ENCODE measurements at places on chromosomes 4 and X. TPM values are rescaled to one million over a fixed set of nuclear protein-coding genes. Genes with fewer than 3 reads are reported as not detected.

GRCh38 chrX:23317799-23318724 is 16.6 kb upstream of the PTCHD1 start:
- H3K36me3 ChIP-seq: no peaks in the 10 kb centered on the region
- peak; percentile 48 for DNase-seq
- no peaks in the 10 kb centered on the region for H3K27me3 ChIP-seq
- H3K4me3 ChIP-seq: no peak overlapping the region
- no peaks in the 10 kb centered on the region for H3K4me1 ChIP-seq
- H3K27ac ChIP-seq: no peak overlapping the region

GRCh38 chrX:312621-313331 is 5.8 kb downstream of the GTPBP6 start:
- no peak overlapping the region for H3K4me3 ChIP-seq
- H3K27me3 ChIP-seq: no peaks in the 10 kb centered on the region
- no peaks in the 10 kb centered on the region for H3K4me1 ChIP-seq
- peaks cover 16% of the 10 kb centered on the region for H3K36me3 ChIP-seq
- no peak for DNase-seq
- no peak overlapping the region for H3K27ac ChIP-seq

- H3K4me3 ChIP-seq: no peak overlapping the region
- DNase-seq: no peak
- no peaks in the 10 kb centered on the region for H3K36me3 ChIP-seq
- H3K4me1 ChIP-seq: no peaks in the 10 kb centered on the region
- H3K27ac ChIP-seq: no peak overlapping the region
Measured at GRCh38 chr4:22372986-22373385, 142.9 kb downstream of the ADGRA3 start.

DNA sequence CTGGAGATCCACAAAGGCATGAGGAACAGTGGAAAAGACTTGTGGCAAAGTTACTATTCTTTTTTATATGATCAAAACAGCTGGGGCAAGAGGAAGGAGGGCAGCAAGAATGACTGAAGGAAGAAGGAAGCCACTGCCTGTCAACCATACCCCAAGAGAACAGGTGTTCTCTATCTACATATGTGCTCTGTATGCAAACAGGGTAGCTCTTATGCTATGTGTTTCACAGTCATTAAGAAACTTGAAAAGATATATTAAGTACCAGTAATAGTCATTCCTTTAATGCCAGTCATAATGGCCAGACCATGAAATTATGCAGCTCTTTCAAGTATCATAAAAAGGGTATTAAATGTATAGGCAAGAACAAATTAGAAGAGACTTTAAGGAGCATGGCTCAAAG is 363.9 kb downstream of the KLHL13 start:
- no peak for DNase-seq
- H3K4me1 ChIP-seq: no peaks in the 10 kb centered on the region
- H3K27ac ChIP-seq: no peak overlapping the region
- no peaks in the 10 kb centered on the region for H3K36me3 ChIP-seq

- no peak overlapping the region for H3K27ac ChIP-seq
- H3K4me3 ChIP-seq: no peak overlapping the region
- no peaks in the 10 kb centered on the region for H3K36me3 ChIP-seq
- H3K4me1 ChIP-seq: no peaks in the 10 kb centered on the region
Measured at GRCh38 chrX:133575501-133576136, 160.3 kb upstream of the GPC4 start.

DNA sequence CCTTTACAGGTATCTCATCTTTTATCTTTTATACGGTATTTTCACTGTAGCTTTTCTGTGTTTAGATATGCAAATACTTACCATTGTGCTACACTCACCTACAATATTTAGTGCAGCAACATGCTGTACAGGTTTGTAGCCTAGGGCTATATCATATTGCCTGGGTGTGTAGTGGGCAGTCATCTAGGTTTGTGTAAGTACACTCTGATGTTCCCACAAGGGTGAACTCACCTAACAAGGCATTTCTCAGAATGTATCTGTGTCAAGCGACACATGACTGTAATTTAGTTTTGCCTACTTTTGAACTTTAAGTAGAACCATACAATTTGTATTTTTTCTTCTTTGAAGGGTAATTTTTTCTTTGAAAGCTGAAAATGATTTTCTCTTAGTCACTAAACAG is 54.2 kb upstream of the SLC10A4 start:
- H3K27ac ChIP-seq: no peak overlapping the region
- H3K27me3 ChIP-seq: no peaks in the 10 kb centered on the region
- no peaks in the 10 kb centered on the region for H3K36me3 ChIP-seq
- H3K4me1 ChIP-seq: peaks cover 49% of the 10 kb centered on the region

- H3K27me3 ChIP-seq: no peaks in the 10 kb centered on the region
- no peaks in the 10 kb centered on the region for H3K36me3 ChIP-seq
- no peak for DNase-seq
- H3K4me1 ChIP-seq: no peaks in the 10 kb centered on the region
Measured at GRCh38 chr4:174396599-174397110, 112.9 kb downstream of the CEP44 start.

GRCh38 chr4:176404621-176405020 is 84.9 kb downstream of the SPCS3 start:
- H3K27ac ChIP-seq: no peak overlapping the region
- no peaks in the 10 kb centered on the region for H3K4me1 ChIP-seq
- H3K4me3 ChIP-seq: no peak overlapping the region
- no peaks in the 10 kb centered on the region for H3K36me3 ChIP-seq
- H3K27me3 ChIP-seq: no peaks in the 10 kb centered on the region

GRCh38 chrX:71938371-71938770 is 27.7 kb downstream of the NHSL2 start:
- no peaks in the 10 kb centered on the region for H3K4me1 ChIP-seq
- no peaks in the 10 kb centered on the region for H3K36me3 ChIP-seq
- H3K27me3 ChIP-seq: peaks cover 35% of the 10 kb centered on the region
- H3K27ac ChIP-seq: no peak overlapping the region
- DNase-seq: no peak

DNA sequence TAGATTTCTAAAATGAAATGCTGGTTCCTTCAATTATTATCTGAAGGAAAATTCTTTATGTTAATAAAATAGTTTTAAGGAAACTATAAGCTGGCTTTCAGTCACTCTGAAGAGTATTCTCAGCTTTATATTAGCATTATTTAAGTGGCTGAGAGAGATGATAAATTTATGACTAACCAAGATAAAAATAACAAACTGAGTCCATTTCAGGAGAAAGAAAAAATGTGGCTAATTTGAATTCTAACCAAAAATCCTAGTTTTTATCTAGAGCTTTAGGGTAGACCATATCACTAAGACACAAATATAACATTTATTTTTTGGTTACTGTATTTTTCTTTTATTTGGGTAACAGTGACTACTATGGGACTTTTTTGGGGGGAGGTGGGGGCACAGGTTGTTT is 59.4 kb upstream of the NAP1L5 start:
- H3K4me1 ChIP-seq: no peaks in the 10 kb centered on the region
- H3K4me3 ChIP-seq: no peak overlapping the region
- no peak overlapping the region for H3K27ac ChIP-seq
- no peaks in the 10 kb centered on the region for H3K27me3 ChIP-seq

GRCh38 chr4:38323141-38323641 is 340.8 kb upstream of the KLF3 start:
- H3K27ac ChIP-seq: no peak overlapping the region
- H3K36me3 ChIP-seq: peaks cover 4% of the 10 kb centered on the region
- no peak overlapping the region for H3K4me3 ChIP-seq
- H3K27me3 ChIP-seq: peaks cover 8% of the 10 kb centered on the region
- H3K4me1 ChIP-seq: peaks cover 74% of the 10 kb centered on the region
- no peak for DNase-seq

DNA sequence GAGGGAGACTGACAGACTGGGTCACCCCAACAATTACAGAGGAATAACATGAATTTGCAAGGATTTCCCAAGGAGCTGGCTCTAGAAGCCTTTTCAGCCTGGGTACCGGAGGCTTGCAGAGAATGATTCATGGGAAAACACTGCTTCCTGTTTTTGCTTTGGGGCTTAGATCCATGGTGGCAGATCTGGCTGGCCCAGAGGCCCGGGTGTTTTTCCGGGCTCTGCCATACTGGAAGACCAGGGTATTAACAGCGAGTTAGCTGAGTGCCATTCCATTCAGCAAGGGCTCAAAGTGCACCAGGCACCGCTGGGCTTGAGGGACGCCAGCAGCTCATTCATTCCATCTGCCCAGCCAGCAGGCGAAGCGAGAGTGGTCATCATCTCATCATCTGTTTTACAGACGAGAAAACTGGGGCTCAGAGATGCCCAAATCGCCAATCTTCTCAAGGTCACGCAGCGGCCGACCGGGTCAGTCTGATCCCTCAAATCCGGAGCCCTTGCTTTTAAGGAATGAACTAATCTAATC is 1.3 kb downstream of the WDR1 start:
- peaks cover 35% of the 10 kb centered on the region for H3K36me3 ChIP-seq
- peak overlapping the region; percentile 90 for H3K27ac ChIP-seq
- H3K27me3 ChIP-seq: no peaks in the 10 kb centered on the region
- no peak for DNase-seq
- peaks cover 86% of the 10 kb centered on the region for H3K4me1 ChIP-seq
- H3K4me3 ChIP-seq: peak overlapping the region; percentile 95

DNA sequence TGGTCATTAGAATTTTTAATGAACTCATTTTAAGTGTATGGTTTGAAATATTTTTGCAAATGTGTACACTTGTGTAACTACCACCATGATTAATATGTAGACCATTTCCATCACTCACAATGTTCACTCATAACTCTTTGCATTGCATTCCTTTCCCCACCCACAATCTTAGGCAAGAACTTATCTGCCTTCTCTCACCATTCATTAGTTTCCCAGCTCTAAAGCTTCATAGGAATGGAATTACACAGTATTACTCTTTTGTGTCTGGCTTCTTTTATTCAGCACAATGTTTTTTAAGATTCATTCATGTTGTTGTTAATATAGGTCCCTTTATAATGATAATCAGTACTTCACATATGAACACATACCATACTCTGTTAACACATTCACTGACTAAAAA is 106.1 kb downstream of the ARAP2 start:
- no peak overlapping the region for H3K27ac ChIP-seq
- no peaks in the 10 kb centered on the region for H3K27me3 ChIP-seq
- DNase-seq: no peak

- H3K27ac ChIP-seq: no peak overlapping the region
- H3K4me1 ChIP-seq: peaks cover 14% of the 10 kb centered on the region
- peaks cover 33% of the 10 kb centered on the region for H3K36me3 ChIP-seq
- DNase-seq: peak; percentile 21
Measured at GRCh38 chrX:47637546-47638195, 7.9 kb upstream of the CFP start.

- no peaks in the 10 kb centered on the region for H3K36me3 ChIP-seq
- peaks cover 3% of the 10 kb centered on the region for H3K4me1 ChIP-seq
- DNase-seq: no peak
- no peak overlapping the region for H3K4me3 ChIP-seq
Measured at GRCh38 chr4:150145946-150146340, 67.7 kb downstream of the DCLK2 start.

The RHOXF1 gene
- 0.76 TPM for total RNA-seq

The TMPRSS11D gene
- not detected for total RNA-seq

The ARHGAP36 gene
- total RNA-seq: not detected

The GATA1 gene
- total RNA-seq: 0.22 TPM

The ATP7A gene
- total RNA-seq: 10.1 TPM

The AFF2 gene
- total RNA-seq: 1.4 TPM

The DMRTC1B gene
- 0.38 TPM for total RNA-seq

The CENPVL1 gene
- not detected for total RNA-seq

The AFP gene
- not detected for total RNA-seq

The TMEM255A gene
- not detected for total RNA-seq

Measured in activated T-cell treated with anti-CD3 and anti-CD28 coated beads, Interleukin-2, amount 50 U/mL, for 72 hours (primary cell).